GF-D8 (cell line): ENCODE measurements at places on chromosomes 11 and 22.
A peak's percentile ranks its signal among the peaks of the same experiment; 100 is the strongest.

- no peak for DNase-seq
Measured at GRCh38 chr22:42412744-42413333, 19.4 kb downstream of the NFAM1 start.

- DNase-seq: no peak
Measured at GRCh38 chr11:66691311-66691980, 13.8 kb upstream of the RBM4B start.

- DNase-seq: no peak
Measured at GRCh38 chr11:102187416-102188151, 77.3 kb downstream of the YAP1 start.

- DNase-seq: peak; percentile 90
Measured at GRCh38 chr22:42994917-42995562, 19.9 kb downstream of the PACSIN2 start.

- peak; percentile 13 for DNase-seq
Measured at GRCh38 chr11:35303596-35304385, 115.6 kb downstream of the SLC1A2 start.

DNA sequence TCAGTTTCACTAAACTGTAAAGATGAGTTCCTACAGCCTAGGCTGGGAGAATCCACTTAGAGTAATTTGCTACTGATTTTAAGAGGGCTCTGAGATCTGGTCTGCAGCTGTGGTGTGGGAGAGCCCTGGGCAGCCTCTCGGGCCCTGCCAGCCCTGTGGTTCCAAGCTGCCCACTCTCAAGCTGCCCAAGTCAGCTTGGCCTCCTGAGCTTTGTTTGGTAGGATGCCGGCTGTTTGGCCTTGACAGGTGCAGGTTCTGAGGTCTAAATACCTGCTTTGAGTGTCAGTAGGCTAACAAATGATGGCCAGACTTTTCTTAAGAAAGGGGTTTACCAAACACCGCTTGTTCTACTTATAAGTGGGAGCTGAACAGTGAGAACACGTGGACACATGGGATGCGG lies 133.3 kb upstream of the TTC12 start:
- no peak for DNase-seq

DNA sequence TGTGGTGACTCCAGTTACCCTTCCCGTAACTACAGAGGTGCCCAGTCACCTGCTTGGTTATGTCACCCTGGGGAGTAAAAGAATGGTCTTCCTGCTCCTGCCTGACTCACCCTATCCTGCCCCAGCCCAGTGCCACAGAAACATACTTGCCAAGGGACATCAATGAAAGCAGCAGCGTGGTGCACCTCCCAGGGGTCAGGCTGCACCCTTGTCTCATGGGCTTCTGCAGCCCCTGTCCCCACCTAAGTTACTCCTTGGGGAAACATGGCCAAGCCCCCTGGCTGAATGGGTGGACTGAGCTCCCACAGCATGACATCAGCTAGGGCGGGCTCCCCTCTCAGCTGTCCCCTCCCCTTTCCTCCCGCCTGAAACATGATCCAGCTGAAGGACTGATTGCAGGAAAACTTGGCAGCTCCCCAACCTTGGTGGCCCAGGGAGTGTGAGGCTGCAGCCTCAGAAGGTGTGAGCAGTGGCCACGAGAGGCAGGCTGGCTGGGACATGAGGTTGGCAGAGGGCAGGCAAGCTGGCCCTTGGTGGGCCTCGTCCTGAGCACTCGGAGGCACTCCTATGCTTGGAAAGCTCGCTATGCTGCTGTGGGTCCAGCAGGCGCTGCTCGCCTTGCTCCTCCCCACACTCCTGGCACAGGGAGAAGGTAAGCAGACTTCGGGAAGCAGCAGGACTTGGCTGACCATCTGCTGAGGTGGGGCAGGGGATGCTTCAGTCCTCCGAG lies at the start of gene HTR3A:
TSS of gene HTR3A (plus strand) at position 368 of the 730 bp plus-strand sequence. CDS start at position 586, 218 bp downstream.
- no peak for DNase-seq

- DNase-seq: no peak
Measured at GRCh38 chr11:134270250-134270714, 5.9 kb upstream of the GLB1L3 start.

DNA sequence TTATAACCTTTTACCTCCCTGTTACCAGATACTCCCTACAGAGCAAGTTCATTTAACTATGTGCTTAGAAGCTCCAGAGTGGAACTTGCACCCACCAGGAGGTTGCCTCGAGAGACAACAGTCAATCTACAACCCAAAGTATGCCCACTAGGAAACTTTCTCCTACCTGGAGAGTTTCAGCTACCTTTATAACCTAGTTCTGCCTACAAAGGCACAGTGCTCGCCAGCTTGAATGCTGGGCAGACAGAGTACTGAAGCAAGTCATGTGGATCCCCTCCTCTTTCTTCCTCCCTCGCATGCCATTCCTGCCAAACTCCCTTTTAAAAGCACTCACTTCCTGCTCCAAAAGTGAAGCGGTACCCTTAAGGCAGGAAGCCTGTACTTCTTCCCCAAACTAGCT lies 258.9 kb downstream of the SWAP70 start:
- no peak for DNase-seq

GRCh38 chr11:113831314-113831713 lies 44.1 kb downstream of the USP28 start:
- DNase-seq: no peak

GRCh38 chr11:71204294-71204693 lies 48.1 kb downstream of the SHANK2 start:
- DNase-seq: no peak

DNA sequence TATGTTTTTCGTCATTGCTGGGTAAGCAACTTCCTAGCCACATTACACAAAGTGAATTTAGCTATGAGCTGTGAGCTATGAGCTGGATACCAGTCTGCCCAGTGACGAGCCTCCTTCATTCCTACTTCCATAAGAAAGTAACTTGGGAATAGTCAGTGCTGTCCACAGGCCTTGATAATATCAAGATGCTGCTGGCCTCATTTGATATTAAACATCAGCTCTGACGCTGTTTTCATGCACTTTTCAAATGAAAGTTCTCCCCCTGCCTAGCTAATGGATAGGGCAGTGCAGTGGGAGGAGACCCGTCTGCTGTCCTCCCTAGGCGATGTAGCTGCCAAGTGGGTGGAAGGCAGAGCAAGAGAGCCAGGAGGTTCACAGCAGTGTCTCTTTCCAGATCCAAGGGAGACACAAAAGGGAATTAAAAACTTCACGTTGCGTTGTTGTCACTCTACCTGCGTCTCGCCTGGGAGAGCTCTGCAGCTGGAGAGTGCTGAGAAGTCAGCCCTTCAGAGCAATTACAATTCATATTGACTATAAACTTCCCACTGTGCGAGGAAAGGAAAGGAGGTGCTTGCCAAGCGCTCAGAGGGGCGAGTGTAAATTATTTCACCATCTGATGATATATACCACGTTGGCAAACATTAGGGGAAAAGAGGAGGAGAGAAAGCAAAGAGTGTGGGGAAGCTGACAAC lies 861.4 kb downstream of the NTM start:
- DNase-seq: no peak

- DNase-seq: peak; percentile 68
Measured at GRCh38 chr11:119085437-119085847, 761 bp downstream of the HMBS start.

GRCh38 chr11:63768237-63769041 lies at the start of gene ZFTA:
TSS of gene ZFTA (minus strand) at chr11:63768775. CDS start at chr11:63768622, 153 bp downstream.
- no peak for DNase-seq

DNA sequence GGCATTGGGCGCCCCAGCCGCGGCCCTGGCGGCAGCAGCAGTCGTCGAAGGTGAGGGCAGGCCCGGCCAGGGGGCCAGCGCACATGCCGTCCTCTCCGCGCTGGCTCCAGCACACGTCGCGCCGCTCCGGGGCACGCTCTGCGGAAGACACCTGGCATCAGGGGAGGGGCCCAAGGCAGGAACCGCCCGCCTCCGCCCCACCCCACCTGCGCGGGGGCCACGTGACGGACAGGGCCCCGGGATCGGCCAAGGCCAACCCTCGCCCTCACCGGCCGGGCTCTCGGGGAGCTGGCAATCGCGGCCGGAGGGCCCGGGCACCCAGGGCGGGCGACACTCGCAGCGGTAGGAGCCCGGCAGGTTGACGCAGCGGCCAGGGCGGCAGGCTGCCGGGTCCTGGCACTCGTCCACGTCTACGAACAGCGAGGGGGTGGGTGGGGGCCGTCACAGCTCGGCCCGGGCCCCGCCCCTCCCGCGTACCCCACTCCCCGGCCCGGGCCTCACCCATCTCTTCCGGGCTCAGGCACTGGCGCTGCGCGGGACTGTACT lies 14.9 kb downstream of the SCYL1 start:
- DNase-seq: no peak

- no peak for DNase-seq
Measured at GRCh38 chr11:1572197-1573076, at the start of gene DUSP8. TSS of gene DUSP8 (minus strand) at chr11:1572271. CDS start at chr11:1565826, 6,445 bp downstream.

DNA sequence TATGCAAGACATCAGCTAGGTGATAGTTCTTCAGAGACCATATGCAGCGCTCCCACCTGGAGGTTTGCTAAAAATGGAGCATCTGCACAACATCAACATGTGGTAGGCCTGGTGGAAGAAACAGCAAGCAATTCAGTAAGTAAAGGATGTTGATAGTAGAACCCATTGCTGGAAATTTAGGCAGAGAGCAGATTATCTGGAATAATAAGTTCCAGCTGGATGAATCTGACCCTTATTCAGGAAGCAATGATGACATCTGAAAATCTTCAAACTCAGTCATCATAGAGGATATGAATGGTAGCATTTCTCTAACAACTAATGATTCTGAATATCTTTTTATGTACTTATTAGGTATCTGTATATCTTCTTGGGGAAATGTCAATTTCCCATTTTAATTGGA lies 225.2 kb upstream of the ANO3 start:
- DNase-seq: no peak
